ENCODE measurements at places on chromosomes 4 and X.

- no peak for DNase-seq
Observed at GRCh38 chrX:107878106-107878505, 52.4 kb downstream of the MID2 start.

GRCh38 chr4:175460414-175460813 is 351.6 kb downstream of the GPM6A start:
- DNase-seq: no peak

DNA sequence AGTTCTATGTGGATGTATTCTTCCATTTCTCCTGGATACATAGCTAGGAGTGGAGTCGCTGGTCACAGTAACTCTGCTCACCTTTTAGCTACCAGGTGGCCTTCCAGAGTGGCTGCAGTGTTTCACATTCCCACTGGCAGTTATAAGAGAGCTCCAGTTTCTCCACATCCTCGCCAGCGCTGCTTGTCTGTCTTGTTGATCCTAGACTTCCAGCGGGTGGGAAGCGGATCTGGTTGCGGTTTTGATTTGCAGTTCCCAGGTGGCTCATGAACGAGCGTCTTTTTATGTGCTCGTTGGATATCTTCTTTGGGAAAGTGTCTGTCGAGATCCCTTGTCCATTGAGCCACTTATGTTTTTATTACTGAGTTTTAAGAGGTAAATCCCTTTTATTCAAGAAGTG is 11.6 kb downstream of the TACC3 start:
- DNase-seq: no peak

- DNase-seq: no peak
Observed at GRCh38 chrX:42495139-42495538, 282.8 kb downstream of the PPP1R2C start.

DNA sequence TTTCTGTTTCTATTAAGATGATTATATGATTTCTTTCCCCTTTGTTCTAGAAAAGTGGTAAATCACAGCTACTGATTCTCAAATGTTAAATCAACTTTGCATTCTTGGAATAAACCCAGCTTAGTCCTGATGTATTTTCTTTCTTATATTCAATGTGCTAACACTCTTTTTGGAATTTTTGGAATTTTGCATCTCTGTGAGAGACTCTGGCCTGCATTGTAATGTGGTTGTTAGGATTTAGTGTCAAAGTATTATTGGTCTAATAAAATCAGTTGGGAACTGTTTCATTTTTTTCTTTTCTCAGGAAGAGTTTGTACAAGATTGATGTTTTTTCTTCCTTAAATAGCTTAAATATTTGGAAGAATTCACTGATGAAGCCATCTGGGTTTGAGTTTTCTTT is 109.6 kb downstream of the KIT start:
- DNase-seq: no peak

GRCh38 chr4:104677116-104677515 is 182.4 kb upstream of the CXXC4 start:
- no peak for DNase-seq

DNA sequence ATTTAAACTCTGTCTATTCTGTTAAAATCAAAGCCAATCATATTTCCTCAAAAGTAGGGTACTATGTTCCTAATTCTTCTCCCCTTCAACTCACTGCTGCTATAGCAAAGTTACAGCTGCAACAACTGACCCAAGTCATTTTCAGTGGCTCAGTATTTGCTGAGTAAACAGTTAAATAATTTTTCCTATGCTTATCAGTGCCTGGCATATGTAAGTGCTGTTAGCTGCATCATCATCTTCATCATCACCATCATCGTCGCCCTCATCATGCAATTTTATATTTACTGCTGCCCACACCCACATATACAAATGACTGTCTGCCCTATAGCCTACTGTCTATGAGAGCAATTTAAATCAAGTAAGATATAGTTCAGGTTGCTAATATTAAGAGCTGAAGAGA is 21.9 kb downstream of the COQ2 start:
- no peak for DNase-seq

DNA sequence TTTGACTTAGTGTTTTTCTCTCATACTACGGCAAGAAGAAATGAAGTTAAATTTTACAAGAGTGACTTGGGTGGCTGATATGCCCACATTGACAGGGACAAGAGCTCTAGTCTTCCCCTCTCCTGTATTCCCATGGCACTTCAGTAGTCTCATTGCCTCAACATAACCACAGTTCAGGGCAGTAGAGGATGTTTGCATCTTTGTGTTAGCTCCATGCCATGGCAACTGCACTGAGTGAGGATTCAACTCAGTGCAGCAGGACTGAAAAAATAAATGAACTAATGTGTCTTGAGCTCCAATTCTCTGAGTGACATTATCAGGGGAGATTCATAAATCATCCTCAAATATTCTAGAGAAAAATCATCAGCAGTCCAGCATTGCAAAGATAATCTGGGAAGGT is 78.8 kb downstream of the TET2 start:
- no peak for DNase-seq

- DNase-seq: no peak
Observed at GRCh38 chr4:101647710-101648034, 142.9 kb upstream of the BANK1 start.

DNA sequence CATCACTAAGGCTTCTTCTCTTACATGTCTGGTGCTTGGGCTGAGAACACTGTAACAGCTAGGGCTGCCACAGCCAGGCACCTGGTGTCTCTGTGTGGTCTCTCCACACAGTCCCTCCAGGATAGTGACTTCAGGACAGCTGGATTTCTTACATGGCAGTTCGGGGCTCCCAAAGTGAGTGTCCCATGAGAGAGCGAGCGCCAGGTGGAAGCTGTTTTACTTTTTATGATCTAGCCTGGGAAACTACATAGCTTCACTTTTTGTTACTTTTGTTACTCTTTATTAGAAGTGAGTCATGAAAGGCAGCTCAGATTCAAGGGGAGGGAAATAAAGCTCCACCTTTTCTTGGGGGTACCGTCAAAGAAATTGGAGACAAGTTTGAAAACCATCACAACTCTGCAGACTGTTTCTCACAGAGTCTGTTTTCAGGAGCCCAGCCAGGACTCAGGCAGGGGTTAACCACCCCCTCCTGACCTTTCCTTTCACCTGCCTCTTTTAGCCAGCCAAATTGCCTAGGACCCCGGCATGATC is 373.0 kb downstream of the MID1IP1 start:
- DNase-seq: no peak

- DNase-seq: no peak
Observed at GRCh38 chrX:100674705-100675104, 30.7 kb downstream of the SRPX2 start.

GRCh38 chr4:4818415-4819212 is 40.9 kb upstream of the MSX1 start:
- DNase-seq: no peak

DNA sequence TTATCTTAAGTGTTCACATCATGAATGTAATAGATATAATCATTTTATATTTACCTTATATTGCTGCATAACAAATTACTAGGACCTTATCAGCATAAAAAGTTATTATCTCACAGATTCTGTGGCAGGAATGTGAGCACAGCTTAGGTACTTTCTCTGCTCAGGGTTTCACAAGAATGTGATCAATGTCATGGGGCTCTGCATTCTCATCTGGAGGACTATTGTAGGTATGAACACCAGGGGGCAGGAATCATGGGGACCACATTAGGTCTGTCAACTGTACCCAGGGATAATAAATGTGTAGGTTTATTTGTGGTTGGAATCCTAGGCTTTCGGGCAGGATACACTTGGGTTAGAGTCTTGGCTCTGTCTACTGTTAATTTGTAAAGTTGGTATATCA is 519.2 kb downstream of the ARAP2 start:
- no peak for DNase-seq

DNA sequence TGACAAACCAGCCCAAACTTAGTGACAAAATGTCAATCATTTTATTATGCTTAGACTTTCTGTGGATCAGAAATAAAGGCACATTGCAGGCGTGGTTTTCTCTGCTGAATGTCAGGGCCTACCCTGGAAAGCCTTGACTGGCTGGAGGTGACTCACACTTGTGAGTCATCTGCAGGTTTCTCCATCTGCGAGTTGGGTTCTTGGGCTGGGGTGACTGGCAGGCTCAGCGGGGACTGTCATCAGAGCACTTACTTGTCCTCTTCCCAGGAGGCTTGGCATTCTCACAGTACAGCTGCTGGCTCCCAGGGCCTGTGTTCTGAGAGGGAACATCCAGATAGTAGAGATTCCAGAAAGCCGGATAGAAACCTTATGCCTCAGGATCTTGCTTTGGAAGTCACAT is 153.8 kb upstream of the AGA start:
- DNase-seq: no peak

GRCh38 chrX:105975382-105975781 is 63.1 kb downstream of the SERPINA7 start:
- DNase-seq: no peak

DNA sequence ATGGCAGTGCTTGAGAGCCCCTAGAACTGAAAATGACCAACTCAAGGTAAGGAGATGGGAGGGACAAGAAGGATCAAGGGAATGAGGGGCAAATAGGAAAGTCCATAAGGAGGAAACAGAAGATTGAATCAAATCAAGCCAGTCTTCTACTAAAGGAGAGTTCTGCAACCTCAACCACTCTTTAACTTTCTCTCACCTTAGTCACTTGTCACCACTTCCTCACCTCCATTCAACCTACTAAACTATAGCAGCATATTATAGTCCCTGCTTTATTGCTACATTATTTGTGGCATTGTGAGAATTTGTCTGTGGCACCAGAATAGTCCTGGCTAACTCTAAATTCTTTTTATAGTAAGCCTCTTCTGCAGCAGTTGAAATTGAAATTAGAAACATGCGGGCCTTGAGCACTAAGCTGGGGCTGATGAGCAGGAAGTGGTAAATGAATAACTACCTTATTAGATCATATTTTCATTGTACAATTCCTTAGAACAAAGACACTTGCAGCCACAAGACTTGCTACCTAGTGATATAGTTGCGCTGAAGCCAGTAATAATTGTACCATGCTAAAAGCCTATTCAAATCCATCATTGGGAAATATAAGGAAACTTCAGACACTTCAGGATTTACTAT is 336.9 kb downstream of the ZNF674 start:
- DNase-seq: no peak

DNA sequence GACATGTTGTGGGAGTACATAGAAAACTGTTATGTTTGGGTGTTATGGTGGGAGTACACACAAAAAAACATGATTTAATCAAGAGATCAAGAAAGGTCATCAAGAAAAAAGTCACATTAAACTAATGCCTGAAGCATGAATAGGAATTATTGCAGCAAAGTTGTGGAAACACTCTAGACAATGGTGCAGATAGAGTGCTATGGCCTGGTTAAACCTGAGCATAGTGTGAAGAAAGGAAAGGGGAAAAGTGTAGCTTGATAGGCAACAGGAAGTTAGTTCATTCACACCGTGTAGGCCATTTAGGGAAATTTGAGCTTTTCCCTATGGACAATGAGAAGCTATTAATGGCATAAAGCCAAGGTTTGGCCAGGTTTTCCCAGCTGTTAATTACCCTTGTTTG is 162.1 kb upstream of the EMCN start:
- no peak for DNase-seq

GRCh38 chrX:22788221-22788620 is 211.5 kb upstream of the DDX53 start:
- no peak for DNase-seq

GRCh38 chr4:112340023-112340422 is 42.9 kb downstream of the ALPK1 start:
- no peak for DNase-seq

- no peak for DNase-seq
Observed at GRCh38 chr4:52019936-52020657, at the start of gene LRRC66. Gene LRRC66, minus strand, starts transcription at chr4:52020363. Its CDS starts 2,750 bp downstream, at chr4:52017613.

DNA sequence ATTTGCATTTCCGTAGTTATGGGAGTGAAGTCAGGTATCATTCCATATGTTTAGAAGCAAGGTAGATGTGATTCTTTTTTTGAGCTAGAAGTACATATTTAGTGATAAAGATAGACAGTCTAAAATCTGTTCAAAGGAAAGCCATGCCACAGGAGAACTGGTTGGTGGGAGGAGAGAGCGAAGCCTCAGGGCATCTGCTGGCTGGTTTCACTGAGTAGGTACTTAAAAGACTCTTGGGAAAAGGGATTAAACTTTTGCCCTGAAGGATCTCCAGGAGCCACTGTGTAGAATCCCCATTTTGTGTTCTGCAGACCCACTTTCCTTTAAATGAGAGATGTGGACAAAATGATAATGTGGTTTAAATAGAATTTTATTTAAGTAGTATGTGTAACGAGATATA is 89.6 kb downstream of the SHROOM2 start:
- no peak for DNase-seq

GRCh38 chr4:6873291-6873690 is 36.3 kb upstream of the TBC1D14 start:
- DNase-seq: no peak

DNA sequence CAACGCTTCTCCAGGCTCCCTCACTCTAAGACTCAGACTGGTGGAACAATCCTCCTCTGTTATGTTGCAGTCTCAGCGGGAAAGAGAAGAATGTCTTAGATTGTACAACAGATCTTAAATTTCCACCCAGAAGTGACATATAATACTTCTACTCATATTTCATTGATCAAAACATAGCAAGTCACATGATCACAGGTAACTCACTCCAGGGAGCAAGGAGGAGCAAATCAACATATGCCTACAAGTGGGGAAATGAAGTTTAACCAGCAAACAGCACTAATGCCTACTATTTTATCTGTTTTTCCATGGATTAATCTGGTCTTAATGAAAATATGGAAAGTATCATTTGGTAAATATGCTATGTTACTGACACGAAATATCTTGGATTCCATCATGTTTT is 819.8 kb downstream of the CCSER1 start:
- DNase-seq: no peak

DNA sequence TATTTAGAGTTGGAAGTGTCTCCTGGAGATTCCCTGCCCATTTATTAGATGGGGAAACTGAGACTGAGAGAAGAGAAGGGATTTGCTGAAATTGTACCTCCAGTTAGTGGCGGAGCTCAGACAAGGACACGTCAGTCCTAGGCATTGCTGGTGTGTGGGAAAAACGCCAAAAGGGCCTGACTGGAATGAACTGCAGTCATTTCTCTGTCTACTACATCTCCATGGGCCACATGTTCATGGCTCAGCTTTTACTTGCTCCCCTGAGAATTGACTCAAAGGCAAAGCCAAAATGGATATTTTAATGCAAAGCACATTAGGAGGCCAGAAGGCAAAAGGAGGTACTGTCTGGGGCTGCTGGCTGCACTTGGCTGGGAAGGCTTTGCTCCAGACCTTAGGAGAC is 3.9 kb downstream of the TFDP3 start:
- no peak for DNase-seq

DNA sequence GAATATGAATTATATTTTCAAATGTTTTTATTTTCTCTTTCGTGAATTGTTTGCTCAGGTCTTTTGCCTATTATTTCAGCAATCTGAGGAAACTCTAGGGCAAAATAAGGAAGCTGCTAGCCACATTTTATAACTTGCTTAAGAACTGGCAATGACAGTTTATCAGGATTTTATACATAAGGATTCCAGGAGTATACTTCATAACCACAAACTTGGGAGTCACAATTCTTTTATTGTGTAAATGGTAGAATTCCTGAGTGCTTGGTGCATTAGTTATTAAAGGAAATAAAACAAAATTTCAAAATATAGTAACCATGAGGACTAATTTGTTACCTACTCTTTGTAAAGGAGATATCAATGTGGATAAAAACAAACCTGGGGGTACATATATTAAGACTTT is 54.4 kb downstream of the PALLD start:
- no peak for DNase-seq
